Epithelial cell of alveolus of lung (primary cell): ENCODE measurements at places on chromosomes 16 and 17. TPM values are rescaled to one million over a fixed set of nuclear protein-coding genes. Genes with fewer than 3 reads are reported as not detected.

KRT17 gene
- total RNA-seq = 11.0 and 103 TPM in 2 replicates

LHX1 gene
- total RNA-seq = 0.13 TPM in 1 of 2 replicates, not detected in the other

MARVELD3 gene
- total RNA-seq = 0.52 TPM in 1 of 2 replicates, not detected in the other

GGT6 gene
- total RNA-seq = not detected in 2 replicates

CSH2 gene
- total RNA-seq = not detected in 2 replicates

CBFA2T3 gene
- not detected in 2 replicates for total RNA-seq

KRT16 gene
- total RNA-seq = not detected in 2 replicates

SEPTIN1 gene
- total RNA-seq = 0.32 TPM in 1 of 2 replicates, not detected in the other

CDH15 gene
- under 0.01 and 2.4 TPM in 2 replicates for total RNA-seq

SULT1A2 gene
- total RNA-seq = 0.52 and 0.72 TPM in 2 replicates

TP53TG3D gene
- total RNA-seq = not detected in 2 replicates

HLF gene
- total RNA-seq = 0.16 TPM in 1 of 2 replicates, not detected in the other

GLTPD2 gene
- not detected in 2 replicates for total RNA-seq

NTN3 gene
- total RNA-seq = 0.13 and 1.2 TPM in 2 replicates

UTP4 gene
- total RNA-seq = 15.1 and 20.7 TPM in 2 replicates

DRC3 gene
- total RNA-seq = 0.40 and 1.4 TPM in 2 replicates

CRHR1 gene
- total RNA-seq = under 0.01 TPM in 1 of 2 replicates, not detected in the other

CD300E gene
- total RNA-seq = not detected in 2 replicates

DCTN5 gene
- total RNA-seq = 39.3 and 43.7 TPM in 2 replicates

SLC52A1 gene
- not detected in 2 replicates for total RNA-seq

SLC39A11 gene
- 7.2 and 8.9 TPM in 2 replicates for total RNA-seq

SRL gene
- total RNA-seq = 1.0 TPM in 1 of 2 replicates, not detected in the other

CORO7 gene
- 9.7 and 14.0 TPM in 2 replicates for total RNA-seq

NRN1L gene
- 0.96 TPM in 1 of 2 replicates, not detected in the other for total RNA-seq

RAB11FIP3 gene
- total RNA-seq = 14.5 and 18.5 TPM in 2 replicates

CHAD gene
- not detected in 2 replicates for total RNA-seq

EPX gene
- total RNA-seq = not detected in 2 replicates

C16orf89 gene
- 0.13 and 0.80 TPM in 2 replicates for total RNA-seq

SCGB1C2 gene
- total RNA-seq = not detected in 2 replicates

CEP112 gene
- total RNA-seq = 4.0 and 5.1 TPM in 2 replicates

C16orf92 gene
- not detected in 2 replicates for total RNA-seq

TBC1D3H gene
- total RNA-seq = not detected in 2 replicates

NLRC5 gene
- total RNA-seq = 7.3 and 9.6 TPM in 2 replicates

PER1 gene
- total RNA-seq = 30.0 and 78.6 TPM in 2 replicates

MSI2 gene
- 10.6 and 15.9 TPM in 2 replicates for total RNA-seq

CENPN gene
- 6.4 and 27.4 TPM in 2 replicates for total RNA-seq

STH gene
- not detected in 2 replicates for total RNA-seq

TMEM100 gene
- 9.8 and 101 TPM in 2 replicates for total RNA-seq

KRT25 gene
- total RNA-seq = not detected in 2 replicates

TNK1 gene
- total RNA-seq = 0.65 and 2.2 TPM in 2 replicates

RND2 gene
- total RNA-seq = 0.65 and 0.80 TPM in 2 replicates

NOB1 gene
- total RNA-seq = 41.1 and 53.9 TPM in 2 replicates

ITGAL gene
- not detected in 2 replicates for total RNA-seq

PMP22 gene
- 42.5 and 135 TPM in 2 replicates for total RNA-seq

TBC1D3I gene
- total RNA-seq = 0.39 TPM in 1 of 2 replicates, not detected in the other

SLC13A2 gene
- not detected in 2 replicates for total RNA-seq

CA7 gene
- total RNA-seq = not detected in 2 replicates

CTU2 gene
- total RNA-seq = 13.6 and 20.8 TPM in 2 replicates

HIGD1B gene
- total RNA-seq = not detected in 2 replicates

FAM20A gene
- 0.91 and 4.1 TPM in 2 replicates for total RNA-seq

STAC2 gene
- total RNA-seq = under 0.01 TPM in 1 of 2 replicates, not detected in the other

CES1 gene
- total RNA-seq = 4.7 and 7.8 TPM in 2 replicates

ENKD1 gene
- 12.8 and 26.7 TPM in 2 replicates for total RNA-seq
